Activated T-cell treated with anti-CD3 and anti-CD28 coated beads, Interleukin-2, amount 50 U/mL, for 72 hours (primary cell): ENCODE measurements at places on chromosomes 3 and 15. TPM values are rescaled to one million over a fixed set of nuclear protein-coding genes. Genes with fewer than 3 reads are reported as not detected.

GRCh38 chr3:190097025-190097424, 23.7 kb downstream of the P3H2 start:
- no peak for DNase-seq

DNA sequence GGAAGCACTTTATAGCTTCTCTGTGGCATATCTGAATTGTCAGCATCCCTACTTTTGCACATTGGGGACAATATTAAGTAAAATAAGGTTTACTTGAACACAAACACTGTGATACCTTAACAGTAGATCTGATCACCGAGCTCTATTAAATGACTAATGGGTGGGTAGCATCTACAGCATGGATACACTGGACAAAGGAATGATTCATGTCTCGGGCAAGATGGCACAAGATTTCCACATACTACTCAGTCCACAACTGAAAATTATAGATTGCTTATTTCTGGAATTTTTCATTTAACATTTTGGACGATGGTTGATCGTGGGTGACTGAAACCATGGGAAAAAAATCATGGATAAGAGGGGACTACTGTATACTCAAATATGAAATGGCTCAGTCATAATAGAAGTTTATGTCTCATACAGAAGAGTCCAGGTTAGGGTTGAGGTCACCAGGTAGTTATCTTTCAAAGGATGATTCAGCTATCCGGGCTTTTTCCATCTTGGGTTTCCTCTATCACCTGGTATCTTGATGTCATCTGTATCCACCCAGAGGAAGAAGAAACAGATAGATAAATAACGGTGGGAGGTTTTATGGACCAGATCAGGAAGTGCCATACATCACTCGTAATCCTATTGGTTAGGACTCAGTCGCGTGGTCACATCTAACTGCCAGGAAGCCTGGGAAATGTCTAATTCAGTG, 320.0 kb upstream of the RARB start:
- DNase-seq: no peak

GRCh38 chr3:19487386-19487785, 339.1 kb downstream of the KCNH8 start:
- DNase-seq: no peak

GRCh38 chr3:53202331-53203015, 41.5 kb downstream of the PRKCD start:
- no peak for DNase-seq

PROS1 gene
- total RNA-seq: 0.46 TPM

DNA sequence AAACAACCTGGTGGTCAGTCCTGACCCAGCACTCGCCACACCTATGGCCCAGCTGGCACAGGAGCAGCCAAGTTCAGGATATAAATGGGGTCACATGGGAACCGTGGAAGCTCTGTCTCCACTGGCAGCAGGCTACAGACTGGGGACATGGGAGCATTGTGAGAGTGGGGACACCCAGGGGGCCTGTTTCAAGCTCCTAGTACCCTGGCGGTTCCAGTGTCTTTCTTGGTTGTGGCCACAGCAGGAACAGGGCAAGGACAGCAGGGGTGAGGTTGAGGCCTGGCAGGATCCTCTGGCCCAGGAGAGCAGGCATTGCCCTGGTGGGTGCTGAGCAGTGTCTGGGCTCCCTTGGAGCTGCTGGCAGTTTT, 1.9 kb downstream of the CSK start:
- no peak for DNase-seq

DNA sequence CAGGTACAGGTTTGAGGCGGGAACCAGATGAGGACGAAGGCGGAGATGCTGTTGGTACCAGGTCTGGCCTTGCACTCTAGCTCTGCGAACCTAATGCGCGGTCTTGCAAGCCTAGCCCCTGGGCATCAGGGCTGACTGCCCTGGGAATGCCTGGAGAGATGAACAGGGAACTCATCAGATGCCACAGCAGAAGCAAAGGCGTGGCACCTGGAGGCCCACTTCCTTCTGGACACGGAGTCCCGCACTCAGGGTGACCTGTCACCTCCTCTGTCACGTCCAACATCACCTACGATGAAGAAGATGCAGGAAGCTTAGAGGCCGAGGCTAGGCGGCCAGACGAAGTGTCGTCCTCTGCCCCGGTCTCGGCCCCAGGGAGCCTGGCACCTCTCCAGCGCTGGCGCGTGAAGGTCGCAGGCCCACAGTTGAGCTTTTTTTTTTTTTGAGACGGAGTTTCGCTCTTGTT, 9.4 kb downstream of the RPLP1 start:
- no peak for DNase-seq

DNA sequence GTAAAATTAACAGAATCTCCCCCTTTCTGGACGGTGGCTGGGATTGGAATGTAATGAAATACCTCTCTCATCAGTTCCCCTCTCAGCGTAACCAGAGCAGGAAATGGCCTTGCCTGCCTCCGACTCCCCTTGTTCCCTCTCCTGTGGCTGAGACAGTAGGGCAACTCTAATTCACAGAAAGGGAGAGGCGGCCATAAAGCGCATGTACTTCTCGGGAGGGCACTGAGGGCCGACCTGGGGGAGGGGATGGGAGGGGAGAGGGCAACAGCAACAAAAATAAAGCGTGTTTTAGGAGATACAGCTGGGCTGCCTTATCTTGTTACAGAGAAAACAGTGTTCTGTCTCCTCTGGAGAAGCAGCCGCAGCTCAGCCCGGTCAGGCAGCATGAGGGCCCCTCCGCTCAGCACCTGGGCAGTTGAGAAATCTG, 783.3 kb upstream of the ARRDC4 start:
- no peak for DNase-seq

GRK7 gene
- not detected for total RNA-seq

DNA sequence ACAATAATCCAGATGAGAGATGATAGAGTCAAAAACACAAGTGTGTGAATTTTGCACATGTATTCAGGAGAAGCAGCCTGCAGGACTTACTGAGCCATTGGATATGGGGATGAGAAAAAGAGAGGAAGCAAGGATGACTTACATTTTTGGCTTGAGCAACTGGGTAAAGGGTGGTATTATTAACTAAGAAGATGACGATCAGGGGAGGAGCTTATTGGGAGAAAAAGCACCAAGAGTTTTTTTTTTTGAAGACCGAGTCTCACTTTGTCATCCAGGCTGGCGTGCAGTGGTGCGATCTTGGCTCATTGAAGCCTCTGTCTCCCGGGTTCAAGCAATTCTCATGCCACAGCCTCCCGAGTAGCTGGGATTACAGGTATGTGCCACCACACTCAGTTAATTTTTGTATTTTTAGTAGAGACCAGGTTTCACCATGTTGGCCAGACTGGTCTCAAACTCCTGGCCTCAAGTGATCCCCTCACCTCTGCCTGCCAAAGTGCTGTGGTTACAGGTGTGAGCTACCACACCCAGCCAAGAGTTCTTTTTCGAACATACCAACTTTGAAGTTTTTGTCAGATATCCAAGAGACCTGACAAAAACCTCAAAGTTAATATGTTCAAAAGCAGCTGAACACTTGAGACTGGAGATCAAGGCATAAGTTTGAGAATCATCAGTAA, 14.8 kb upstream of the SH3BP5 start:
- DNase-seq: no peak

MASP1 gene
- not detected for total RNA-seq

RAB6B gene
- 7.2 TPM for total RNA-seq

DZIP1L gene
- total RNA-seq: 0.46 TPM

DNA sequence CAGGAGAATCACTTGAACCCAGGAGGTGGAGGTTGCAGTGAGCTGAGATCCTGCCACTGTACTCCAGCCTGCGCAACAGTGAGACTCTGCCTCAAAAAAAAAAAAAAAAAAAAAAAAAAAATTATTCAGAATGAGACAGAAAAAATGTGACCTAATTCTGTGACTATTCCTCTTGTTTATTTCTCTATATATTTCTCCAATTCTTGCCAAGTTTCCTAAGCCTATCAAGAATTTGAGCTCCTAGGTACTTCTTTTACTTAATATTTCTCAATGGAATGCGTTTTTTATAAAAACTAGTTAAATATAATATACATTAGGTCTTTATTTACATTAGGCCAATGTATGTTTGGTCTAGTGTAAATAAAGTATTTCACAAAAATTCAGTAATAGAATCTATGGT, 86.8 kb downstream of the NAALADL2 start:
- no peak for DNase-seq

DNA sequence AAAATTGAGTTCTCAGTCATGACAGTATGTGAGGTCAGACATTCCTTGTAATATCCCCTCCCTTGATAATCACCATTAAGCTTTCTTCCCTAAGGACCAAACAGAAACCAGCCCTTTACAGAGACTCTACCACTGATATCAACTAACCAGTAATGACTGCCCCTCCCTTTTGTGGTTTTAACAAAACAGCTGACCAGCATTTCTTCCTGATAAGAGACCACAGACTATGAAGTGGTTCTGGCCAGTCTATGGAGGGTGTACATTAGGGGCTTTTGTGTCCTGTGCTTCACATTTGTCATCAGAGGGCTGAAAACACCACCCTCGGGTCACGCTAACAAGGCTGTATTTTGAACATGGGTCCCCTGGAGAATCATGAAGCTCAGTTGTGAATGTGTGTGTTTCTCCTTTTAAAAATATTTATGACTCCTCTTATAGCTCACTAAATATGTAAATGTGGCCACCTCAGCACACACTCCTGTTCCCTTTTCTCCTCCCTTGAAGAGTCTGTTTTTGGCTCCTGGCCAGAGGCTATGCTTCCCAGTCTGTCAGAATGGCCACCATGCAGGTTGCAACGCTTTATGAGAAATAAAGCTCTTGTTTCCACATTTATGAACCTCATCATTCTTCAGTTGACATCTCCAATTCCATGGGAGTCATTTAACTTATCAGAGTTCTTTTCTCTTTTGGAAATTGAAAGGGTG, 239.3 kb downstream of the CPNE4 start:
- no peak for DNase-seq

DNA sequence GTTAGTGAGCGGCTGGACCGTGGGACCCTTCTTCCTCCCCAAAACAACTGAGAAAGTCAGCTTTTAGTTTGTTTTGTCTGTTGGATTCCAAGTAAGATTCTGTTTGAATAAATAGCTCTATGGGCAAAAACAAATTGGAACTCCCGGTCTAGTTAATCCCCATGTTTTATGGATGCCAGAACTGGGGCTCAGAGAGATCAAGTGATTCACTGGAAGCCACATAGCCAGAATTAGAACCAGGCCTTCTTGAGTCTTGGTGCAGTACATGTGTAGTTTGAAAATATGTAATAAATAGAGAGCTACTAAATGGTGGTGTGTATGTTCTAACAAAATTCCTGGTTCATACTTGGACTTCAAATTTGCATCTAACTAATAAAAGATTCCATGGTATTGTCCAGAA, 29.3 kb upstream of the POLR2M start:
- DNase-seq: no peak

- DNase-seq: no peak
Measured at GRCh38 chr15:39720621-39721611, 61.7 kb downstream of the FSIP1 start.

DNA sequence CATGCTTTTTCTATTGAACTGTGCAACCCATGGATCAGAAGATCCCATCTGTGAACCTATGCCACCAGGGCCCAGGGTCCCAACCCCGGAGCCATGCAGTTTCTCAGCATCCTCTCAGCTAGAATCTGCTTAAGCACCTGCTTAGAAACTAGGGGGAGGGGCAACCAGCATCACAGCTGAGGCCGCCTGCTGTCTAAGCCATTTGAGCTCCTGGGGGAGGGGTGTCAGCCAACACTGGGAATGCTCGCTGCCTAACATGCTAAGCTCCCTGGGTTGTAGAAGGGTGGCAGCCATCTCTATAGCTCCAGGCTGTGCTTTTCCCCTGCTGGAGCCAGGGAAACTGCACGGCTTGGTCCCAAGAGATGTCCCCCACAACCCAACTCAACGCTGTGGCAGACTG, 322.8 kb downstream of the EDEM1 start:
- no peak for DNase-seq

DNA sequence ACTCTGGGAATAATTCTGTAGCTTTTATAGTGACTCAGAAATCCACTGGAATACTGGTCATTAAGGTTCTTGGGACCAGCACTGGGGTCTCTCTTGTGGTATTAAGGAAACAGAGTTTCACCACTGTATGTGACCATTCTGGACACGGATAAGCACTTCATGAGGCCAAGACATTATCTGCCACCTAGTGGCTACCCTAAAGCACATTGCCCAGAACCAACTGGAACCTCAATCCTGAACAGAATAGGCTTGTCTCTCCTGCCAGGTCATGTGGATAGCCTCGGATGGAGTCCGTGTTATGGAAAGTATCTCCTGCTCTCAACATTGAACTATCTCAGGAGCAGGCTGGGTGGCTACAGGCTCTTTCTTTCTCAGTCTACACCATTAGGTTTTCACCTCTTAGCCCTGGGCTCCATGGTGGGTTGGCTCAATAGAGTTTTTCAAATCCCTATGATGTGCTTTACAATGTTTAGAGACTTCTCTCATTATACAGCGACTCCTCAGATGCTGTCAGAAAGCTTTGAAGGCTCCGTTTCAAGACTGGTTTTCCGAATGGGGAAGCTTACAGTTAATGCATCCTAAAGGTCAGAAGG, 167.6 kb upstream of the ST8SIA2 start:
- no peak for DNase-seq

DNA sequence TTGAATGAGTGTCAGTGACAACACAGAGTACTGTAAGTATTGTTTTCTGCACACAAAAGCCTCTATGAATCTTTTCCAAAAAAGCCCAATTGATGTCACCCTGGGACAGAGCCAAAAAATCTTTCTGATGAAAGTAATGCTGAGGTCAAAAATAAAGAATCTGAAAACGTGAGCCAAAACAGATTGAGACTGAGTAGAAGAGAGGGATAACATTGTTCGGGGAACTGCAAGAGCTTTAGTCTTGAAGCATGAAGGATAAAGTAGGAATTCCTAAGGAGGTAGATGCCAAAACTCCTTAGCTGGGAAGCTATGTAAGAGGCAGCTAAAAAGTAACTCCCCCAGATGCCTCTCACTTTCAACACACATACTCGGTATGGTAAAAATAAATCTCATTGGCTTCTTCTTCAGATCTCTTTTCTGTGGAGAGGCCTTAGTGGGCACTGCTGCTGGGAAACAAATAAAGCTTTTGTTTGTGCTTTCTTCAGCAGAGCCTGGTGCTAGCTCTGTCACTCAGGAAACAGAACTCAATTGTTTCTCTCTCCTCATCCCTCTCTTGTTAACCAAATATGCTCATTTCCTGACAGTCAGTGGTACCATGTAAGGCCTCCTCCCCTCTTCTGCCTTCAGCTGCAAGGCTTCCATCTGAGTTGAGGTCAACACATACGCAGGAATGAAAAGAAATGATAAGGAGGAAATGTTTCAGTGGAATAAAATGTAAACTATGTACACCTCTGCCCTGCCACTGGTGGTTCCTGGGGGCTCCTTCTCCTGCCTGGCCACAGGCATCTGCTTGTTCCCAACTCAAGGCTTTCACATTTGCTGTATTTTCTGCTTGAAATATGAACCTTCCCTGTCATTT, 58.1 kb downstream of the CD200 start:
- DNase-seq: no peak

DNA sequence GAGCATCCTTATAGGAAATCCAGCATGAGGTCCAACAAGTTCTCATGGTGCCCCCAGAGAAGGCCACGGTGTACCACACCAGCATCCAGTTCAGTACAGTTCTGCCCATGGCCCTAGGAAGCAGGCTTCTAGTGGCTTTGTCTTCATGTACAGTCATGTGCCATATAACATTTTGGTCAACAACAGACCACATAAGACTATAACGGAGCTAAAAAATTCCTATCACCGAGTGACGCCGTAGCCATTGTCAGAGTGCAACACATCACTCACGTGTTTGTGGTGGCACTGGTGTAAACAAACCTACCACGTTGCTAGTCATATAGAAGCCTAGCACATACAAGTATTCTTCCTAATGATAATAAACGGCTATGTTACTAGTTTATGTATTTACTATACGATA, 209.0 kb downstream of the ARRDC4 start:
- no peak for DNase-seq
